Activated T-helper 9 cell treated with anti-CD3 and anti-CD28 coated beads, Interleukin-2, amount 50 U/mL, for 16 hours (primary cell): ENCODE measurements at places on chromosomes 2 and 18.

DNA sequence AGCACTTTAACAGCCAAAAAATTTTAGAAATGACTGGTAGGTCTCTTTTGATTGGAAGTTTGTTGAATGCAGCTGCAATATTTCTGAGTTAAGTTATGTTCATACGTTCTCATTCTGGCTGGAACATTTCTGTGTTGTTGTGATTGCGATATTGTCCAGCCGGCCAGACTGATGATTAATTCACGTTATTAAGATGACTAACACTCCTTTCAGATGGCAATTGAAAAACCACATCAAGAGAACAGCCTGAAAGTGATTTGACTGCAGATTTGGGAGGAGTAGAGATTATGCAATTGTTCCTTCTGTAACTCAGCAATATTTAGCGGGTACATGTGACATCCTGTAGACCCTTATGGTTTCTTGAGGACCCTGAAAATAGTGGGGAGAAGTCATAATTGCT, 133.7 kb downstream of the FBXO15 start:
- no peak for DNase-seq

GRCh38 chr2:158269143-158269542, 167.5 kb downstream of the UPP2 start:
- no peak for DNase-seq

- no peak for DNase-seq
Measured at GRCh38 chr2:160401895-160402294, 91.7 kb downstream of the RBMS1 start.

- DNase-seq, result no peak
Measured at GRCh38 chr2:163736433-163737189, 803 bp upstream of the FIGN start.

GRCh38 chr18:52678551-52678950, 338.6 kb downstream of the DCC start:
- no peak for DNase-seq

GRCh38 chr2:232949016-232949415, 64.0 kb downstream of the NGEF start:
- DNase-seq, result no peak

DNA sequence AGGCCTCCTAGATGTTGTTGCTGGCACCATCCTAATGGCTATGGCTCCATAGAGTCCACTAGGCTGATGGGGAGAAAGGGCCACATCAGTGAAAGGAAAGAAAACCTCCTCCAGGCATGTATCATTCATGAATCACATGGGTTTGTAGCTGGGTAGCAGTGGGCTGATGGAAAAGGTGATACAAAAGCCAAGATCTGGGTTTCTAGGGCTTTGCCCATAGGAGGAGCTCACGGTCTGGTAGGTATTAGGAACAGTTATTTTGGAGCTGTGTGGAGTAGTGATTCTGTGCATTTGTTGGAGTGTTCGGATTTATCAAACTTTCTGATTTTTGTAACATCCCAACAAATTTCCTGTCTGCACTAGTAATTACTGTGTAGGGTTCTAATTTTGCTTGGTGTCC, 259.2 kb downstream of the SLC4A3 start:
- no peak for DNase-seq

DNA sequence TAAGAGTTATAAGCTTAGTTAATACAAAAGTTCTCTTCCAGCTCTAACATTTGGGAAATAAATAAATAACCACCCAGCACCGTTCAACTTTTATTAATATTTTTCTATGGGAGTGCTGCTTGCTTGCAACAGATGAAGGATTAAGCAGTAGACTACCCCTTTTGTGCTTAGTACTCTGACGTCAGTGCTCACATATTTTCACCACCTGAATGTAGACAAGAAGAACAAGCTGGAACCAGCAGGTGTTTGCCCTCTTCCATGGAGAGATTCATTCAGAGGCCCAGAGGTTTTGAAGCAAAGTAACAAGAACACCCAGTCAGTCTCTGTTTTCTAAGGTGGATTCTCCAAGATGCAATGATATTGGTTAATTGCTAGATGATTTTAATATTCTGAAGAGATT, 307.1 kb upstream of the PIK3C3 start:
- no peak for DNase-seq

- no peak for DNase-seq
Measured at GRCh38 chr18:13225261-13225660, 6.7 kb downstream of the LDLRAD4 start.

GRCh38 chr18:56919190-56919589, 227.7 kb upstream of the BOD1L2 start:
- DNase-seq, result no peak
